ENCODE measurements at places on chromosomes 7 and 10.

- DNase-seq, result no peak
Measured at GRCh38 chr10:16521311-16522016, at the start of gene C1QL3. TSS of gene C1QL3 (minus strand) at chr10:16521879. CDS start at chr10:16521065, 814 bp downstream.

DNA sequence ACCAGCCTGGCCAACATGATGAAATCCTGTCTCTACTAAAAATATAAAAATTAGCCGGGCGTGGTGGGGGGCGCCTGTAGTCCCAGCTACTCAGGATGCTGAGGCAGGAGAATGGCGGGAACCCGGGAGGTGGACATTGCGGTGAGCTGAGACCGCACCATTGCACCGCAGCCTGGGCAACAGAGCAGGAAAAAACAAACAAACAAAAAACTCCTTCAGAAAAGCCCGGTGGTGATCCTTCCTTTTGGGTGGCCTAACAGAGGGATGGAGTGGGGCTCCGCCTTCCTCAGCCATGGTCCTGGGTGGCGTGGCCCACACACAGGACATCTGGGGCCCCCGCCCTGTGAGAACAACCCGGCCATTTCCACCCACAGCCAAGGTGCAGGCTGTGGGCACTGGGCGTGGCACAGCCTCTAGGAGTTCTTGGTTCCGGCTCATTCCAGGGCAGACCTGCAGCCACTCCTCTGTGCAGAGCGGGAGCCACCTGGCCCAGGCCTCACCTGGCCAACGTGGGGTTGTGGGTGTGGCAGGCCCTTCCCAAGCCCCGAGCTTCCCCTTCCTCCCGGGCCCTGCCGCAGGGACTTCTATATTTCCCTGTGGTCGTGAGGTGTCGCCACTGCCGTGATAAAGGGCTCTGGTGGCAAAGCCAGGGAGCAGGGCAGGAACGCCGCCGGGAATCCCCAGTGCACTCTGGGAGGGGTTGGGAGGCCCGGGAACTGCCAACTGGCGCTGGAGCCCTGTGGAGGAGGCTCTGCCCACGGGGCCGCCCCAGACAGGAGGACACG is 37.6 kb downstream of the GET4 start:
- peak; percentile 40 for DNase-seq

GRCh38 chr7:55129541-55130394 is 111.0 kb downstream of the EGFR start:
- DNase-seq, result no peak

- no peak for DNase-seq
Measured at GRCh38 chr10:14302035-14302434, 28.7 kb downstream of the FRMD4A start.

- no peak for DNase-seq
Measured at GRCh38 chr10:71345694-71346093, 26.6 kb downstream of the SLC29A3 start.

DNA sequence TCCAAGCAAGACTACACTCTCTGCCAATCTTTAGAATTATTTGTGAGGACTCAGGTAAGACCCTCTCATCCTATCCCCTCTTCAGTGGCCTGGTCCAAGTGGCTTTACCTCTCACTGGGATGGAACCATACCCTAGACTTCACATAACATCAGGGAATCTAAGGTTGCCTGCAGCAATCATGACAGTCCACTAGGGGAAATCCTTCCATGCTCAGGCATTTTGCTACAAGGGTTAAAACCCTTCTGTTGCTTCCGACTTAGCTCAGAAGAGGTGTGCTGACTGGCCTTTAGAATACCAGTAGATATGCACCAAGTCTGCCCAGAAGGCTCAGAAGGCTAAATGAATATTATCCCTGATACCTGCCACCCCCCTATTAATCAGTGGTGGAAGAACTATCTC is 24.9 kb upstream of the NPS start:
- DNase-seq, result no peak

GRCh38 chr10:44948642-44949041 is 11.0 kb upstream of the RASSF4 start:
- no peak for DNase-seq

DNA sequence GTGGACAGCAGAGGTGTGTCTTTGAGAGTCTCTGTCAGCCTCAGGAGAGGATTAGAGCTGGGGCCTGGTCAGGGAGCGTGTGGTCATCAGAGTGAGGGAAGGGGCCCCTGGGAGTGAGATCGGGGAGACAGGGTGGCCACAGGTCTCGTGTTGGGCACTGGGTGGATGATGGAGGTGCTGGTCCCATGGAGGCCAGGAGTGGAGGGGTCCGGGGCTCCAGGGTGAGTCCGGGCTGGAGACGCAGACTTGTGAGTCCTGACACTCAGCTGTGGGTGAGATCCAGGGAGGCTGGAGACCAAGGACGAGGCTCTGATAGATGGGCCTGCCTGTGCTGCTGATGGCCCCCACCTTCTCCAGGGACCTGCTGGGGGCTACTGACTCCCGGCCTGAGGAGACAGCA is 88.6 kb downstream of the DYNC2I1 start:
- no peak for DNase-seq

- no peak for DNase-seq
Measured at GRCh38 chr7:50092579-50093491, at the start of gene ZPBP. TSS of gene ZPBP (minus strand) at chr7:50093246. CDS start at chr7:50093194, 52 bp downstream.

- no peak for DNase-seq
Measured at GRCh38 chr7:80014511-80014910, 120.1 kb upstream of the GNAI1 start.

DNA sequence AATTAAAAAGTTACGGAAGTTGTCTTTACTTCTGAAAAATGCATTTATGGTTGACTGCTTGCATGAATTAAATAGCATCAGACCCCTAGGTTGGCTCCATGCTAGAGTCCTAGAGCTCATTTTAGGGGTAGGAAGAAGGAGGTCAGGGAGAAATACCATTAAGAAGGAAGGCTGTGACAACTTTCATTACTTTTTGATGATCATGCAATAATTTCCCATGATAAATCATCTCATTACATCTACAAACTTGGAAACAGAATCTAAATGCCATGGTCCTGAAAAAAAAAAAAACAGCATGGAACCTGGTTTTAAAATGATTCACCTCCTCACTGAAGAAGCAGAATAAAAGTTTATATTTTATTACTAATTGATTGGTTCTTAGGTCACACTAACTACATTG is 20.3 kb upstream of the PLXNA4 start:
- DNase-seq, result no peak

GRCh38 chr7:12737373-12737772 is 49.9 kb downstream of the ARL4A start:
- DNase-seq, result no peak

DNA sequence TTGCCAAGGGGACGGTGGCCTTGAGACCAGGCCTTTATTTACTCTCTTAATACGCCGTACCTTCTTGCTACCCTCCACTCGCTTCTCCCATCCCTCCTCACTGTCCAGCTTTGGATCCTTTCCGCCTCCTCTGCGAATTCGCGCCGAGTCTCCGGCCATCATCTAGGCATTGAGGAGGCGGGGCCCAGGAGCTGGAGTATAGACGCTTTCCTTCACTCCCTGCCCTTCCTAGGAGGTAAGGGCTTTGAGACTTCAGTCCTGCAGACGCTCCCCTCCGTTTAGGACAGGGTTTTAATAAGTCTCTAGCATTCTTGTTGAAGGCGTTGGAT is 538 bp downstream of the TFAM start:
- DNase-seq, result no peak

DNA sequence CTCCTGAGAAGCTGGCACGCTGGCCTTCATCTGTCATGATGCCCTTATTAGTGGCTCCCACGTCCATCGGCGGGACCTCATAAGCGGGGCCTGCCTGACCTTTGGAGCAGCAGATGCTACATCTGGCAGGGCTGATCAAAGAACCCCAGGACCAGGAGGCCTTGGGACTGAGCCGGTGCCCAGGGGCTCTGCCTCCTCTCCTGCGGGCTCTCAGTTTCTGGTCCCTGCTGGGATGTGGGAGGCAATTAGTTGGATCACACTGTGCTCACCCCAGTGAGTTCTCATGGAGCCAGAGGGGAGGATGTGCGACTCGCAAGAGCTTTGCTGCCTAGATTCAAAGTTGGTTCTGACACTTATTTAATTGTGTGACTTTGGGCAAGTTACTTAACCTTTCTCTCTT is 28.7 kb upstream of the SFRP5 start:
- DNase-seq, result no peak

- peak; percentile 39 for DNase-seq
Measured at GRCh38 chr10:113060201-113061053, 110.4 kb downstream of the TCF7L2 start.

DNA sequence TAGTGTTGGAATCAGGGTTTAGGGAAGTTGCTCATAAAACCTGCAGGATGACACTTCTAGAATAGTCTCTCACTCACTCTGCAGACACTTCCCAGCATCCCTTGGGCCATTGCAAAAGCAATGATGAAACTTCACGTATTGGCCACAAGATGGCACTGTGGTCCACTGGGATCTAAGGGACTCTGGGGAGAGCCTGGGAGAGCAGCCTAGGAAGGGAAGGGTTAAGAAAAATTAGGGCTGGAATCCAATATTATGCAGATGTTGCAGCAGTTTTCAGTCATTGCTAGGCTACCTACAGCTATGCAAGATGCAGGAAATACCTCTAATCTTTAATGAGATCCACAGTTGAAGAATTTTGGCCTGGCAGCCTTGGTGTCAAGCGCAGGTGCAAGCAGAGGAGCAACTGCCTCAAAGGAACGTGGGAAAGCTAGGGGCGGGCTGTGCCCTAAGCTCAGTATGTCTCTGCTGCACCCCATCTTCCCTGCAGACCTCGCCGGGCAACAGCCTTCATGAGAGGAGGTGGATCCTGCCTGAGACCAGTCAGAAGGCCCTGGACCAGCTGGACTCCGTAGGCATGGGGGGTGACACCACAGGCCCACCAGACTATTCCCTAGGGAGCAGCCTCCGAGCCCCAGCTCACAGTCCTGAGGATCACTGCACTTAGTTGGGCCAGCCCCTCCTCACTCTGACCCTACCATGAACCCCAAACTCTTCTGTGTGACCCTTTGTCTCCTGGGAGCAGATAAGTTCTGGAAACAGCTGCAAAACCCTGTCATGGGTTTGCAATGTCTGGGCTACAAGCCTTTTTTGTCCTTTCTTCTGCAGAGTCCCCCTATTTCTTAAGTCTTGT is 127.9 kb upstream of the PRSS58 start:
- peak; percentile 28 for DNase-seq

DNA sequence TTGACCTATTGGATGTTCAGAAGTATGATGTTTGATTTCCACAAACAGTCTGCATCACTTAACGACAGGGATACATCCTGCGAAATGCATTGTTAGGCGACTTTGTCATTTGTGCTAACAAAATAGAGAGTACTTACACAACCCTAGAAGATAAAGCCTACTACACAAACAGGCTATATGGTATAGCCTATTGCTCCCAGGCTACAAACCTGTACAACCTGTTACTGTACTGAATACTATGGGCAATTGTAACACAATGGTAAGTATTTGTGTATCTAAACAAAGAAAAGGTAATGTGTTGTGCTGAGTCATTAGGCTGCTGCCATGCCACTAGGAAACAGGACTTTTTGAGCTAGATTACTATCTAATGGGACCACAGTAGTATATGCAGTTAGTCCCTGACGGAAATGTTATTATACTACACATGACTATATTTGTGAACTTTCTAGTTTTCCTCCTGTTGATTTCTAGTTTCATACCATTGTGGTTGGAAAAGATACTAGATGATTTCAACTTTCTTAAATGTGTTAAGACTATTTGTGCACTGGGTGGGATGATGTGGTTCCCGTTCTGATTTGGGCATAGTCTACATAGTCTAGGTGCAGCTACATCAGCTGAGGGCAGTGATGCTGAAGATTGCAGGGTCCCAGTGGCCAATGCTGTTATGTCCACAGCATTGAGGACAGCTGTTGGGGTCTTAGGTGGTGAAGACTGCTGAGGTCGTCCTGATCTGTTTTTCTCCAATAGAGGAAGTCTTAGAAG is 161.7 kb downstream of the HTR7 start:
- no peak for DNase-seq

- DNase-seq, result no peak
Measured at GRCh38 chr7:2231992-2232765, 566 bp downstream of the MAD1L1 start.

- DNase-seq, result no peak
Measured at GRCh38 chr10:69506487-69506833, 55.2 kb downstream of the TSPAN15 start.

DNA sequence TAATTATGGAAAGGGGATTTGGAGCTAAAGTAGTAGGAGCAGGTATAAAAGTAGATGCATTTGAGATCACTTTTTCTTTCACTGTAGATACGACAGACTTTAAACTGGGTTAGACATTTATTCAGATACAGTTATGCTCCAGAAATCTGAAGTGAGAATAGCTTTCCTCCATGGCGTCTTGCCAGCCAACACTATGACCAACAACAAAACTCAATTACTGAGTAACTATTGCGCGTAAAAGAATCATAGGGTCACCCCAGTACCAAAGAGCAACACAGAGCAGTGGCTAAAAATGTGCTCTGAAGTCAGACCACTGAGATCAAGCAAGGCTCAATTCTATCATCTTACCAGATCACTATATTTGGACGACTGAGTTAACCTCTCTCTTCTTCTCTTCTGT is 262.5 kb upstream of the SORCS1 start:
- no peak for DNase-seq

- no peak for DNase-seq
Measured at GRCh38 chr10:65194555-65194954, 1673.4 kb downstream of the REEP3 start.

DNA sequence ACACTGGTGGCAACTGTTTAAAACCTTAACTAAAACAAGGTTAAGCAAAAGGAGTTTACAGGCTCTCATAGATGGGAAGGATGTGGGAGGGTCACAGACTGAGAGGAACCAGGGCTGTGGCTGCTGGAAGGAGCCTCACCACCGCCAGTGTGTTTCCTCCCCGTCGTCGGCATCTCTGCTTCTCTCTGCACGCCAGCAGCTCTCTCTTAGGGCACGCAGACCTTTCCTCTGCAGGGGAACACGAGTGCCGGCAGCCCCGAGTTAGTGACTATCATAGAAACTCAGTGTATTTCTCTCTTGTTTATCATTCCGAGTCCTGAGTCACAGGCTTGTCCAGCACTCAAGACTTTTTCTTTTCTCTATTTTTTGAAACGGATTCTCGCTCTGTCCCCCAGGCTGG is 8.1 kb upstream of the SH2D4B start:
- DNase-seq, result no peak

- DNase-seq, result no peak
Measured at GRCh38 chr7:80520199-80520598, 8.3 kb upstream of the GNAT3 start.

- no peak for DNase-seq
Measured at GRCh38 chr7:86900886-86901285, 158.6 kb downstream of the ELAPOR2 start.

GRCh38 chr10:12484002-12484918 is 134.9 kb downstream of the CAMK1D start:
- no peak for DNase-seq

- DNase-seq, result no peak
Measured at GRCh38 chr7:68313806-68314205, 1284.5 kb upstream of the AUTS2 start.

DNA sequence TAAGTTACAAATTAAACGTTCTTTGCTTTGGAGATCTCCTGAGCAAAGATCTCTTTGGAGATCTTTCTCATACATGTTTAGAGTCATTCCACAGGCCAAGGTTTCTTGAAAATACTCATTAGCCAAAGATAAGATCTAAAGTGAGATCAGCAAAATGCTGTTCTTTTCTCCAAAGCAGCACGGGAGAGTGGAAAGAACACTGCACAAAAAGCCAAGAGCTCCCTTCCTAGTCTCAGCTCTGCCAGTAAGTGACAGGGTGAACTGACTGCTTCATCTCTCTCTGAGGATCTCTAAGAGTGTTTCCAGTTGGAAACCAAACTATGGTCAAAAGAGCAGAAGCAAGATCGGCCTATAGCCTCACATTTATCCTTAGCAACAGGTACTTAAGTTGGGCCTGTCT is 168.4 kb upstream of the ASAH2 start:
- DNase-seq, result no peak

- DNase-seq, result no peak
Measured at GRCh38 chr7:30285067-30285535, 704 bp downstream of the ZNRF2 start.

- DNase-seq, result no peak
Measured at GRCh38 chr7:2172311-2173188, 60.2 kb downstream of the MAD1L1 start.

Measured in nucleus accumbens (tissue), 56 donors.